CD4-positive, alpha-beta T cell treated with Interleukin-15 for 1 hour (primary cell): ENCODE measurements at places on chromosomes 4 and X.

DNA sequence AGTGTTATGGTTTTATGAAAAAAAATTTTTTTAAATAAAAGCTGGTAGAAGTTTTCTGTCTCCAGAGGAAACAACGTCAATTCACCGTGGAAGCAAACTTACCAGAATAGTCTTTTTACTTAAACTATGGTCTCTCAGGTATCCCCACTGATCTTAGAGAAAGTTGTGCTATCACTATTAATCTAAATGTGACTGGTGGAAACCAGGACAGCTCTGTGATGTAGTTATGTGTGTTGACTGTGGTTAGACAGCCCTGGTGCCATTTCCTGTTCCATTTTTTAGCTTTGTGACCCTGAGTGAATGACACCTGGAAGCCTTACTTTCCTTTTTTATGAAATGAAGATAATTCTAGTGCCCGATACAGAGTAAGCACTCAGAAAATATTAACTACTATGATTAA, 111.8 kb upstream of the HUWE1 start:
- no peak for DNase-seq

- DNase-seq: no peak
Measured at GRCh38 chrX:75155447-75155826, 646 bp downstream of the ABCB7 start.

DNA sequence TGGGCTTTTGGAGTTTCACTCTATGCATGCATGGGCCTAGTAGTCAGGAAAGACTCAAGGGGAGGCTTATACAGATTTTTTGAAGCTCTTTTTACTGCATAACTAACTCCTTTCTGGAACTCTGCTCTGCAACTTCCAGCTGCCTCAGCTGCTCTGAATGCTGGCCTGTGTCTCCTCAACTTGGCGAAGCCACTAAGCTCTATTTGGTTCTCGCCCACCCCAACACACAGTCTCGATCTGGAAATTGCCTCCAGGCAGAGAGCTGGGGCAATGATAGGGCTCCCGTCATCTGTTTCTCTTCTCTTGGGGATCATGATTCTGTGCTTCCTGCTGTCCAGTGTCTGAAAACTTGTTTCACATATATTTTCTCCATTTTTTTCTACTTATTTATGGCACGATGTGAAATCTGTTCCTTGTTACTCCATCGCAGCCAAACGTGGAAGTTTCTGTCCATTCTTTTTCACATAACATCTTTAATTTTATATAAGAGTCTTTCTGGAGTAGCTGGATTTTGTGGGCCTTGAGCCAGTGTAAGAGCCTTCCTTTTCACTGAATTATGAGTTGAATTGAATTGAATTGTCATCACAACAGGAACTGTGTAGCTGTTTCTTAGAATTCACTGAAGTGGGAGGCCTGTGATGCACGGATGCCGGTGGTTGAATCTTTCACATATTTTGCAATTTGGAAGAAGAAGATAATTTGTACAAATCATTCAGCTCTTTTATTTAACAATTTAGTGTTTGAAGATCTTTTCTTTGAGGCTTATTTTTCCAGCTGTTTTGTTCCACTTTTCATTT, 9.0 kb downstream of the ZNF275 start:
- no peak for DNase-seq

- no peak for DNase-seq
Measured at GRCh38 chrX:121260596-121261240, 213.3 kb downstream of the GLUD2 start.

DNA sequence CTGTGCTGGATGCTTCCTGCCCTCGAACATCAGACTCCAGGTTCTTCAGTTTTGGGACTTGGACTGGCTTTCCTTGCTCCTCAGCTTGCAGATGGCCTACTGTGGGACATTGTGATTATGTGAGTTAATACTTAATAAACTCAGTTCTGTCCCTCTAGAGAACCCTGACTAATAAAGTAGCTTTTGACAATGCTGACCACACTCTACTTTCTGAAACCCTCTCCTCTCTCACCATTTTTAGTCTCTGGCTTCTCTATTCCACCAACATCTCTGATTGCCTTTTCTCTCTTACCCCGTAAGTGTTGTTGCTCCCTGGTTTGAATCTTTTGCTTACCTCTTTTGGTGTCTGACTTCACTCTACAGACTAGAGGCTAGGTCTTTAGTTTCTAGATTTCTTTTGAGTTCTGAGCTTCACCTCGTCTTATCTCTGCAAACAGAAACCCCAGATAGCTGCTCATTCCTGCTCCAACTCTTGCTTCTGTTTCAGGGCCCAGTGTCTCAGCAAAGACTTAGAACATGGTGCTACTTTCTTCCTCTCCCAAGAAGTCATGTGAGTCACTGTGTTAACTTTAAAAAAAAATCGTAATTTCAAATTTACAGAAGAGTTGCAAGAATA, 11.4 kb downstream of the TMSB4X start:
- no peak for DNase-seq

- no peak for DNase-seq
Measured at GRCh38 chr4:39682138-39682537, 15.8 kb upstream of the UBE2K start.

DNA sequence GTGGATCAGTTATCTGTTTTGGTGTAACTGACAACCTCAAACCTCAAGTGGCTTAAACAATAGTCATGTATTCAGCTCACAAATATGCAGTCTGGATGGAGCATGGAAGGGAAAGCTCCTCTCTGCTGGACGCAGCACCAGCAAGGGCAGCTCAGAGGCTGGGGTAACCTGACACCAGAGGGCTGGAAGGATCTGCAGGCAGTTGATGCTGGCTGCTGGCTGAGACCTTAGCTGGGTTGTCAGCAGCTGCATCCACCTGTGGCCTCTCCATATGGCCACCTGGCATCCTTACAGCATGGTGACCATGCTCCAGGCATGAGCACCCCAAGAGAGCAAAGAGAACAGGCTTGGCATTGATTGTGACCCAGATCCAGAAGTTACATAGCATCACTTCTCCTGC, 46.7 kb downstream of the ENPP6 start:
- DNase-seq: no peak

GRCh38 chrX:154526901-154527675, 11.1 kb upstream of the FAM3A start:
- peak; percentile 67 for DNase-seq

DNA sequence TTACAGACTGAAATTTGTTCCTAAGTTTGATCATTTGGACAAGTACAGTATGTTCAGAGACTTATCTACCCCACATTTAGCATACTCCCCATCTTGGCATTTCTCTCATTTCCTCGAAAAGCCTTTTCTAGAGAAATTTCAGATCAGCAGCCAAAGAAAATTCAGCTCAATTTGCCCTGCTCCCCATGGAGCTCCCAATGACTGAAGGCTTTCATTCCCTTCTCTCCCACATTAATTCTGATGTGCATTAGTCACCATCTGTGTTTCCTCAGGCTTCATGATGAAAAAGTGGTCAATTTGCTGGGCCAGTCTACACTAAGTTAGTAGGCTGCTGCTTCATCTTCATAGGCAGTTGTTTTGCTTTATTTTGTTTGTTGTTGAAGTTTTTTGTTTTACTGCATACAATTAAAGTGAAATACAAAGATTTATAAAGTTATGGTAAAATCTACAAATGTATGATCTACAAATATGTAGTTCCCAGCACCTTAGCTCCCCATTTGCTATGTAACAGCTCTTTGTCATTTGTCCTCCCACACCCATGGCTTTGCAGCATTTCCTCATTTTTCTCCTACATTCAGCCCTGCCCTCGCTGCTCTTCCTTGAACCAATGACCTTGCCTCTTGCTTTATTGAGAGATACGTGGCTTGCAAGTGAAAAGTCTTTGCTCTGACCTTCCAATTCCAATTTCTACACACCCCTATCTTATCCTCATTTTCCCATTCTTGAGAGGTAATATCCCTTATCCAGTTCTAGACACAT, 193.9 kb downstream of the ANAPC10 start:
- no peak for DNase-seq

DNA sequence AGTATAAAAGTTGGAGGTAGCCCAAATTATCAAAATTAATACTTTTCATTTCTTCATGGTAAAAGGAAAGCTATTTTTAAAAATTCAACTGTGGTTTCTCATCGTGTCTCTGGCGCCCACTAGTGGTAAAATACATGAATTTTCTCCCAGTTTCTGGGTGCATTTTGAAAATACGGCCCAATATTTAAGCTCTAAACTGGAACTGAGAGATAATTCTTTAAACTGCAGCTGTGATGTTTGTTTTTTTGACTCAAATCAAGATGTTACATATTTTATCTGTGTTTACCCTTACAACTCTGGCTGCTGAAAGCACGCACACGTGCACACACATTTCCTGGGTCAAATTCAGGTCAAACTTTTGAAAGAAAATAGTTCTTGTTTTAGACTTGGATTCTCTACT, 123.9 kb upstream of the ACSL4 start:
- no peak for DNase-seq

GRCh38 chr4:54746218-54746617, 88.5 kb downstream of the KIT start:
- no peak for DNase-seq

DNA sequence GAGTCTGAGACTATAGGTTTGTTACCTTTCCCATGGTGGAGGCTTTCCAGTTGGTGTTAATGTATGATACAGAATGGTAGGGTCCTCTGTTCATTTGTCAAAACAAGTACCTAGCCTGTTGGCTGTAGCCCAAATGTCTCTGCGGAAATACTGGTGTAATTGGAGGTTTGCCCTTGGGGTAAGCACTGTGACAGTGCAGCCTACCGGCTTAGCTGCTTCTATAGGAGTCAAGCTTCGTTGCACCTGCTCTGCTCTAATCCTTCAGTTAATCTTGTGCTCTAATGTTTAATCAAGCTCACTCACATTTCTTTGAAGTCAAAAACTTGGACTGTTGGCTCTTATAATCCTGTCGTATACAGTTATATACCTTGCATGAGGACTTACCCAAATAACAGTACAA, 203.4 kb downstream of the CCNG2 start:
- no peak for DNase-seq

DNA sequence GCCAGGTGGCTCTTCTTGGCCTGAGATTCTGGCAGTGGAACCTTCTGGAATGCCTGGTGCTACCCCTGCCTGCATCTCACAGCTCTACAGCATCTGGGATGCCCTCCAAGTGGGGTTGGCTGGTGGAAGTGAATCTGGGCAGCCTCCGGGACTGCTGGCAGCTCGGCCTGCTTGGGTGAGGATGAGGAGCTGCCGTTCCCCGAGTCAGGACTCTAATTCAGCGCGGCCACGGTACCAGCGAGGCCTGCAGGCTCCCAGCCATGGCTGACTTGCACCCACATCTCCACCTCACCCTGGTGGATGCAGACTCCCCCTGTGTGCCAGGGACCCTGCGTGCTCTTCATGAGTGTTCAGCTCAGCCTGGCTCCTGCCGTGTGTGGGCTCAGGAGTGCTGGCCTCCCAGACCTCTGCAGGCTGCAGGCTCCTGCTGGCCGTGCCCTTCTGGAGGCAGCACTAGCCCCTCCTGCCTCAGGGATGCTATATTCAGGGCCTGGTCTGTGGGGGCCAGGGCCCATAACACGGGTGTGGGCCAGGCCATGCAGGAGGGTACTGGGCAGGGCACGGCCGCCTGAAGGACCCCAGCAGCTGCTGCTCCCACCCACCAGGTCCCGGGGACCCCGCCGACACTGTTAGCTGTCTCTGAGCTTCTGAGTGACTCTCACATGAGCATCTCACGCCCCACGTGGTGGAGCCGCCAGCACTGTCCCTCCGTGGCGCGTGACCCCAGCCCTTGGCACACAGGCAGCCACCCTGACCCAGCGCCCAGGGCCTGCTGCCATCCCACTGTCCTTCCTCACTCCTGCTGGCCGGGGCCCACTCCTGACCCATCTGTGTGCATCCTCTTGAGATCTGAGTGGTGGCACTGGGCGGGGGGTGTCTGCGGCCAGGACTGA, 10.6 kb downstream of the UVSSA start:
- DNase-seq: no peak

DNA sequence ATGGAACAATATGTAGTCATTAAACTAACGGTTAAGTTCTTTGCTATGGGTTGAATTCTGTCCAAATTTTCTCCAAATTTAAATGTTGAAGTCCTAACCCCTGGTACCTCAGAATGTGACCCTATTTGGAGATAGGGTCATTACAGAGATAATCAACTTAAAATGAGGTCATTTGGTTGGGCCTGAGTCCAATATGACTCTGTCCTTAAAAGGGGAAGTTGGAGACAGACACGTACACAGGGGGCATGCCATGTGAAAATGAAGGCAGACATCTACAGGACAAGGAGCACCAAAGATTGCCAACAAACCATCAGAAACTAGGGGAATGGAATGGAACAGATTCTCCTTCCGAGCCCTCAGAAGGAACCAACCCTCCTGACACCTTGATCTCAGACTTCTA, 492.0 kb upstream of the FTHL17 start:
- DNase-seq: no peak

DNA sequence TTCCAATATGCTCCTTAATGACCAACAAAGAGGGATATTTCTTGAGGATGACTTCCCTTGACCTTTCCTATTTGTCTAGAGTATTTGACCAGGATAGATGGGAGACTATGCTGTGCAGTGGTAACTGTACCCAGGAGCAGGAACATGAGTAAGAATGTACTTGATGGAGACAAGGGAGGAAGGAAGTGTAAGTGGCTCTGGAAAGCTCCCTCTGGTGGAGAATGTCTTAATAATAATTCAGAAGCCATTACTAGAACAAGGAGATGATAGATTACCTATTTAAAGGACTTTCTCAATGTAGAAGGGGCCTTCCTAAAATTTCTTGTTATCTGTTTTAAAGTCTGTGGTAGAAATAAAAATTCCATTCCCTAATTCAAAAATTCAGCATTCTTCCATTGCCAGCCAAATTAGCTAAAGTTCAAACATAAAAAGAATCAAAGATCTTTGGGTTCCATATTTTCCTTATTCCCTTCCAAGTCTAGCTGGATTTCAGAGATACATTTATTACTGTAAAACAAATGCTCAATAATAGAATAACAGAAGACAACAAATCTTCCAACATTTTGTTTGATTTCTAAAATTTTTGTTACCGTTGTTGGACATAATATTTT, 83.8 kb downstream of the GRID2 start:
- DNase-seq: no peak

DNA sequence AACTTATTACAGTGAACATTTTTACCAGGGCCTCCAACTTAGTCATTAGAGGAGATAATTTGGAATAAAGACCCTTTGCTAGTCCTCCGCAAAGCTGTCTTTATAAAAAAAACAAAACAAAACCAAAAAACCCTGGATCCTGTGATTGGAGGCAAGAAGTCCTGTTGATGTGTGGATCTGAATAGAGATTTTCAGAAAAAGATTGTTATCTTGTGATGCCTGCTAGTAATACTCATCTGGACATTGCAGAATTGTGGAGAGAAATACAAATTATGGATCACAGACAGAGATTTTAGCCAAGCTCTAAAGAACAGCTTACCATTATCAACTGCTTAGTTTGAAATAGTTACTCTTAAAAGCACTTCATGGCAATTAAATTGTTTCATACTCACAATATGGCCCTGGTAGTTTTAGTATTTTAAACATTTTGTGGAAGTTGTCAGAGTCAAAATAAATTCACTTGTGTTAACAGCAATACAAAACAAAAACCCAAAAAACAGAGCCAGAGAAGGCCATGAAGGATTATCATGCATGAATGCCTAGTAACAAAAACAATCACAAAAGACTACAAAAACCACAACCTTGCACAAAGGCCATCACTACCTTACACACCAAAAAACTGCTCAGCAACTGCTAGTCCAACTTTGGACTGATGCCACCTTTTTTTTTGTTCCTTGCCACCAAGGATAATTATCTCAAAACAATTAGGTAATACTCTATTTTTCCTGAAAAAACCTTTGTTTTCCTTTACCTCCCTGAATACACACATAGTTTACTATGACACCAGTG, 514.5 kb upstream of the SLIT2 start:
- no peak for DNase-seq
